ENCODE measurements at places on chromosomes 5 and 9.

DNA sequence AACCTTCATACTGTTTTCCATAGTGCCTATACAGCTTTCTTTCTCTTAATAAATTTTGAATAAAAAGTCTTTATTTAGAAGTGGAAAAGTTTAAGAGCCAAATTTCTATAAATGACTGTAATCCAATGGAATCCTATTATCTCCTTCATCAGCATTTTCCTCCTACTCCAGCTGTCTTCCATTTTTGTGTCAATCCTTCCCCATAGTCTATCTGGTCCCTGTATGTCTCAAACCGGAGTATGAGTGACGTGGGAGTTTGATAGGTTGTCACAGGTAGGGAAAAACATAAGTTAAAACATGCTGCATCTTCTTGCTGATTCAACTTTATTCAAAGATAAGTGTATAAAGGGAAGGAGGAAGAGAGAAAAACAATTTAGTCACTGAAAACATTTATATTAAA, 70.4 kb downstream of the ADAMTS6 start:
- no peak for DNase-seq

DNA sequence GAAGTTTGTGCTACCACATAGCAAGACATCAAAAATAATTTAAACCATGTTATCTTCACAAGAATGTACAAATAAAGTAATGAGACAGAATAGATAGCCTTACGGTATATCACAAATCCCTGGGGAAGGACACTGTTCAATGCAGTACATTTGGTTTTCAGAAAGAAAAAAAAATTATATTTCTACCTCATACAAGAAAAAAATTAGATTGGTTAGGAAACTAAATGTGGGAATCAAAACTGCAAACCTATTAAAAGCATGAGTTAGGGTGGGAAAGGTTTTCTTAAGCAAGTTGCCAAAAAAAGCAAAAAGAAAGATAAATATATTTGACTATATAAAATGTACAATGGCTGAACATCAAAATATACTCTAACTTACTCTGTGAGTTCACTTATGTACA, 201.9 kb upstream of the NREP start:
- DNase-seq: no peak

DNA sequence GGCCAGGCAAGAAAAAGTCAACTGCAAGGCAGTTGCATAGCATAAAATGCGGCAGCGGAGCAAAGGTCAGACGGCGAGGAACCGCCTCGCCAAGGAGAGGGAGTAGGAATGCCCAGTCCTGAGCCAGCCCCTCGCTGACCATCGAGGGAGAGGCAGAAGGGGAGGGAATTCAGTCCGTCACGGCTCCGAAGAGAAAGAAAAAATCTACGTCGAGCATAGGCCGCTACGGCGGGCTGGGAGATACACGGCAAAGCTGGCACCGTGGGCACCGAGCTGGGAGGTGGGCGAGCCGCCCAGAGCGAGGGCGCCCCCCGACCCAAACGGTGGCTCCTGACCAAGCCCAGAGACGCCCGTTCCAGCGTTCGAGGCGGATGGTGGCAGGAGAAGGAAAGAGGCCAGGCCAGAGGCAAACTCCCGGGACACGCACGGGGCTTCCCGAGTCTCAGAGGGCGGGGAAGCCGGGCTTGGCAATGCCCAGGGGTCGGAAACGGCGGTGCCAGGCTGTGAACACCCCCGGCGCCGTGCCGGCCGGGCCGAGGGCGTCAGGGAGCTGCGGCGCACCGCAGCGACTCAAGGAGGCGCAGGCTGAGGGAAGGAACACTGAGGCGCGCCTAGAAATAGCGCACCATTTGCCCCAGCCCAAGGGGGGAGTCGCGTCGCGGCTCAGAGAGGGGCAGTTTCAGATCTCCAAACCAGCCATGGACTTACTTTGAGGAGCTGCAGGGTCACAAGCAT, 518 bp downstream of the SPRY4 start:
- DNase-seq: peak; percentile 31

DNA sequence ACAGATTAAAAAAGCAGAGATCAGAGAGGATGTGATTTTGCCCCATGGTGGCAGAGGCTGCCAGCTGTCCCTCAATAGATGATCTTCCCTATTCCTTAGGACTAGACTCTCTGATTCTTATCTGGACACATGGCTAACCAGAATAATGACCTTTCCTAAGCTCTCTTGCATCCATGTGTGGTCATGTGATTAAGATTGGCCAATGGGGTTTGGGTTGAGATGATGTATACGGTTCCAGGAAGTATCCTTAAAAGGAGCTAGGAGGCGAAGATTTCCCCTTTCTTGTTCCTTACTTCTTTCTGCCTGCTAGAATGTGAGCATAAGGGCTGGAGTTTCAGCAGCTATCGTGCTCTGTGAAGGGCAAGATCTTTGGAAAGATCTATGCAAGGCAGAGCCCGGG, 39.8 kb downstream of the FOXI1 start:
- no peak for DNase-seq

- no peak for DNase-seq
Measured at GRCh38 chr5:150785950-150786349, 7.4 kb downstream of the SMIM3 start.

GRCh38 chr5:128287740-128288139, 204.2 kb downstream of the SLC12A2 start:
- DNase-seq: no peak

DNA sequence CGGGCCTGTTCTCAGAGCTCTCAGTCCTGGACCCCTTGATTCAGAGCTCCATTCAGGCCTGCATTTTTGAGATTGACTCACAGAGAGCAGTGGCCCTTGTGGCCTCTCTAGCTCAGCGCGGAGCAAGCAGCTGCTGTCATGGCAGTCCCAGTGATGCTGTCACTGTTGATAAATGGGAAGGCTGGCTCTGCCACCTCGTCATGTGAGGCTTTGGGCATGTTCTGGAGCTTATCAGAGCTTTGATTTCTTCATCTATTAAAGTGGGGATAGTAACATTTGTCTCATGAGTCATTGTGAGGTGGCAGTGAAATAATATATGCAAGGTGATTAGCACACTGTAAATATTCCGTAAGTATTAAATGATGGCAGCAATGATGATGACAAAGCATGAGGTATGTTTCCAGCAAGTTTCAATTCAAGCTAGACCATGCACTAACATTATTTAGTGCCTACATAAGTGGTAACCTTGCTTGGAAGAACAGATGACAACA, 126.4 kb upstream of the CXCL14 start:
- DNase-seq: no peak

- peak; percentile 1 for DNase-seq
Measured at GRCh38 chr5:122192497-122193496, 63.5 kb downstream of the ZNF474 start.

- peak; percentile 3 for DNase-seq
Measured at GRCh38 chr9:86700629-86701028, 246.7 kb downstream of the GAS1 start.

DNA sequence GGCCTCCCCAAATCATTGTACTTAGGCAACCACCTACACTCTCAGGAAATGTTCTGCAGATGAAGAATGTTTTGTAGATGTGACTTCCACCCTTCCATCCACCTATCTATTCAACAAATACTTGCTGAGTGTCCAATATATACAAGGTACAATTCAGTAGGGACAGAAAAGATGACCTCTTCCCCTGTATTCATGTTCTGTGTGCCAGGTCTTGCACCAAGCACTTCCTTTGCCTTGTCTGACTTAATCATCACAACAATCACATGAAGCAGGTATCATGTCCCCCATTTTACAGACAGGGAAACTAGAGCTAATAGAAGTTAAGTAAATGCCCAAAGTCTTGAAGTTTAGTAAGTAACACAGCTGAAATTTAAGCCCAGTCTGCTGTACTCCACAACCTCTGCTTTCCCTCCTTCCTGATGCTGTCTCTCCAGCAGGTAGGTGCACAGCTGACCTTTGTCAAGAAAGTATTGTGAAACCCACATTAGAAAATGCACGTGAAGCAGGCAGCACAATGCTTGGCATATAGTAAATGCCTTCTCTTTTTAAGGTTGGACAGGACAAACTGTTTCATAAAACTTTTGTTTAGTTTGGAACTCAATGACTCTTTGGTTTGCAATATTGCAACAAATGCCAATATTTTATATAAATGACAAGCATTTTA, 296.5 kb downstream of the DEPDC1B start:
- no peak for DNase-seq

DNA sequence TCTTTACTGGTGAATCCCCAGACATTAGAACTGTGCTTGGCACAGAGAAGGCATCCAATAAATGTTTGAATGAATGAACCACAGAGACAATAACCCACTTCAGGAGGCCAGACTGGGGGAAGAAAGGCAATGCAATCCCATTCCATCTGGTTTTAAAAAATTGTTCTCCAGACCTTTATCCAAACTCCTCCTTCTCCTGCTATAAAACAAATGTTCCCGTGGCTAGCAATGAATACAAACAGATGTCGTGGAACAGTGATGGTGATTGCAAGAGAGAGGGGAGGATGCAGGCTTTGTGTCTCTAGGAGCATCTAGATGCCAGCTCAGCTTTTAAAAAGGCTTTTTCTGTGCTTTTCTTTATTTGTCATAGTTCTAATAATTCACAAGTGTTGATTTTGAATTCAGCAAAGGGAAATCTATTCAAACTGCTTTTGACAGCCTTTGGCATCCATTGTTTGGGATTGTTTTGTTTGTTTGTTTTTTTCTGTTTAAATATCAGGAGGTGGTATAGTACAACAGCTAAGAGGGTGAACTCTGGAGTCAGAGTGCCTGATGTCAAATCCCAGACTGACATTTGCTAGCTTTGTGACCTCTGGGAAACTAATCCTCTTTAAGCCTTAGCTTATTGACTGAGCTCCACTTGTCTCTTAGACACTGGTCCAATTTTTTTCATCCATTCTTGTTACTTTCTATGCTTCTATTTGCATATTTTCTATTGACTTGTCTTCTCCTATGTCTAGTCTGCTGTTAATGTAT, 59.1 kb downstream of the TNFSF15 start:
- no peak for DNase-seq

- no peak for DNase-seq
Measured at GRCh38 chr9:113715086-113715485, 161.0 kb upstream of the ZNF618 start.

GRCh38 chr5:102700916-102701315, 54.2 kb upstream of the PAM start:
- no peak for DNase-seq

GRCh38 chr9:126551812-126552211, 61.9 kb upstream of the LMX1B start:
- DNase-seq: no peak

DNA sequence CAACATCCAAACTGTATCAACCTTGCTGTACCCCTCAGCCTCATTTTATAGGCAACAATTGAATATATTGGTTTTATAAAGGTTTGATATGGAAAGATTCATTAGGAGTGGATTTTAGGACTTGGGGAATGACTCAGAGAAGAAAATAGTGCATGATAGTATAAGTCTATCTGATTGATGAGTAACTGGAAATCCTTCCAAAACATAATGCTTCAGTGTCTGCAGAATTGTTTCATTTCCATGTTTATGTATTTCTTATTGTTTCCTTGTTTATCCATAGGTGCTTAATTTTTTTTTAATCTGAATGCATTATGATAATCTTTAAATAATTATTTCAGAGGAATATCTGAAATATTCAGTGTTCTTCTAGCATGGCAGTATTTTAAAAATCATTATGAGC, 12.6 kb downstream of the JAK2 start:
- no peak for DNase-seq

DNA sequence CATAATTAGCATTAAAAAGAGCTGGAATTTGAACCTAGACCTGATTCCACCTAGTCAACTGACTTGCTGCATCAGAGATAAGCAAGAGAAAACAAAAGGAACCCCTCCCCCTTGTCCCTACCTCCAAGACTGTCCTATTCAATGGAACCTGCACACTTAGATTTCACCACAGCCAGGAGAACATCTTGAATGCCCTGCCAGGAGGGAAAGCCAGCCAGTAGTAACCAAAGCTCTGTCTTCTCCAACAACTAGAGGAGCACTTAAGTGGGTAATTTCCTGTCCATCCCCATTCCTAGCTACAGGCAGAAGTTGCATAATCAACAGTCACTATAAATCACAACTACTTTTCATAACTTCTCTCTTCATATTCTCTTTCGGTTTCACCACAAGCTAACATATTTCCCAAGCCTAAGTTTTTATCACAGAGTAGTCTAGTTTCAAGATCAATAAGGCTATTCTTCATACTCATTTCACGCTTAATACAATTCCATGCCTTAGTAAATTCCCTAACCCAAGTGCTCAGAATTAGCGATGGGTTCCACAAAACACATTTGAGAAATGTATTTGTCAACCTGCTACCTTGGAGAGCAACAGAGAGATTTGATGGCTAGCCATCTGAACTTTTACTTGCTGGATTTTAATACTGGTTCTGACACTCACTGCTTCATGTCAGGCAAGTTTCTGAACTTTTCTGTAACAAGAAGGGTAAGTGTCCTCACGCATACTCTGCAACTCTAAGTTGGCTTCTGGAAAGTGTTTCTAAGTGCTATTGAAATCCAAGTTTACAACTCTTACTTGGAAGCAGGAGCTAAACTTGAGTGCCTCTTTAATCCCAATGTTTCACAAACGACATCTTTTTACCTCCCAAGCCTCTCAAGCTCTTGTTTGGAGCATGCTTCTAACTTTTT, 2.0 kb downstream of the DENND1A start:
- DNase-seq: no peak

GRCh38 chr5:169119288-169120048, 181.5 kb downstream of the SLIT3 start:
- no peak for DNase-seq

- DNase-seq: no peak
Measured at GRCh38 chr5:153584126-153584959, 93.9 kb downstream of the GRIA1 start.

- no peak for DNase-seq
Measured at GRCh38 chr9:34610434-34611206, 1.3 kb downstream of the RPP25L start.

DNA sequence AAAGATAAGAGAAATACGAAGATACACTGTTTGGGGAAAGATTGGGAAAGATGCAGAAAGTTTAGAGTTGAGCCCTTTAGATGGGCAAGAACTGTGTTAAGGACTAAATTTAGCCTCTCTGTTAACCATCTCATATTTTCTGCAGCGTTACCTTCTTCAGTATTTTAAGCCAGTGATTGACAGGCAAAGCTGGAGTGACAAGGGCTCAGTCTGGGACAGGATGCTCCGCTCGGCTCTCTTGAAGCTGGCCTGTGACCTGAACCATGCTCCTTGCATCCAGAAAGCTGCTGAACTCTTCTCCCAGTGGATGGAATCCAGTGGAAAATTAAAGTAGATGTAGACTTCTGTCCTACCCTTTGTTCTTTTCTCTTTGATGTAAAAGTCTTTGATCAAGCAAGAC, 26.4 kb upstream of the LNPEP start:
- DNase-seq: no peak

DNA sequence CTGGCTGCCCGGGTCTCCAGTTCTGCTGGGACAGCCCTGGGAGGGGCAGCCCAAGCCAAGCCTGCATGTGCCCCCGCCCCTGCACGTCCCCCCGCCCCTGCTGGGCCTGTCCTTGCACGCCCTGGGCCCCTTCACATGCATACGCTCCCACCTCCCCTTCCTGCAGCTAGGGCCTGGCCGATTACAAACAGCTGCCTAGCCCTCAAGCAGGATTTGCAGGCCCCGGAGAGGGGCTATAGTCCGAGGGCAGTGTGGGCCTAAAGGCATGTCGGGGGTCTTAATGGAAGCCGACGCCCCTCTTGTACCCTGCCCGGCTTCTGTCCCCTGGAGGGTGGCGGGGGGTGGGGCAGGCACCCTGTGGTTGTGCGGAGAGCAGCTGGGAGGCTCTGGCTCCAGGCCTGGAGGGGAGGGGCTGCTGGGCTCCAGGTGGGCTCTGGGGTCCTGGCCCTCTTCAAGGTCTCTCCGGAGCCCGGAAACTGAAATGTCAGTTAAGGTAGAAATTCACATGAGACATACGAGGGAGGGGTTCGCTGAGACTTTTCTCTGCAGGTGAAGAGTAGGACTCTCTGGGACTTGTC, 16.9 kb downstream of the COL5A1 start:
- no peak for DNase-seq
